ENCODE measurements at places on chromosomes 13 and 19.

DNA sequence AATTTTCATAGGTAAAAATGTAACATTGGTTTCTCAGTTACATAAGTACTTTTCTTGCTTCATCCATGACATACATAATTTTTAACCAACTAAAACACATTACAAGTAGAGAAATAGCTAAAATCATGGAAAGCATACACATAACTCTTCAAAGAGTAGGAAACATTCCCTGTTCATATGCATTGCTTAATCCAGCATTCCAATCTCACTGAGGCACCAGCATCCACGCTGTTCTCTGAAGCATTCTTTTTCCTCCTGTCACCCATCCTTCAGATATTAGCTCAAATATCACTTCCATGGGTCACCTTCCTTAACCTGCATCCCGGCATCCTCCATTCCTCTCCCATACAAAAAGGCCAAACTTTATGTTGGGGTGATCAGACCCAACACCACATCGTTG, 79.1 kb downstream of the ZNF254 start:
- peak; percentile 35 for DNase-seq

- DNase-seq = no peak
Observed at GRCh38 chr13:98496479-98496791, 80.5 kb downstream of the STK24 start.

DNA sequence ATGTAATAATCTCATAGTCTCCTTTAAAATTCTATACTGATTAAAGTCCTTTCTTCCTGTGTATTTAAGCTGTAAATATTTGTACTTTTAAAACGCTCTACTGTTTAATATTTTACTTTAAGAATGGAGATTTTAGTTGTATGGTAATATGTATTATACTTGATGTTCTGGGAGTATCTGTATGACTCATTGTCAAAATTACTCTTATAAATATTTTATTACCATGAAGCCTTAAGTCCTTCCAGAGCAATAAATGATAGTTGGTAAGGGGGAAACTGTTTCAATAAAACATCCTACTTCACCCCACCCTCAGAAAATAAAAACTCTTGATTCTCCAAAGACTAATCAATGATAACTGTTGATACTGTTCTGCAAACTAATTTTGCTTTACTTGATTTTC, 6.4 kb downstream of the PCDH9 start:
- DNase-seq = no peak

DNA sequence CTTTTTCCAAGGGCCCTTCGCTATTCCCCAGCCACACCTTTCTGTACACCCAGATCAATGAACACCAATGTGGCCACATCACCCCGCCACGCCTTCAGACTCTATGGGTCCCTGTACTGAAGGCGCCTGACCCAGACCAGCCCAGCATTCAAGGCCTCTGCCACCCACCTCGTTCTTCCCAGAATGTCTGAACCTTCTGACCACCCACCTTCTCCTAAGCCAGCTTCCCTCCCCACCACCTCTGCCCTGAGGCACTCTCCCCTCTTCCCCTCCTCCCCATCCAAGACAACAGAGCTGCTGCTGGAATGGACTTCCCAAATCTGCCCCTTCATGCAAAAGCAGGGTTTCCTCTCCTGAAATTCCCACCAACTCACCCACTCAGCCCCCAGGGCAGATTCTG, 3.3 kb upstream of the CEACAM20 start:
- no peak for DNase-seq

DNA sequence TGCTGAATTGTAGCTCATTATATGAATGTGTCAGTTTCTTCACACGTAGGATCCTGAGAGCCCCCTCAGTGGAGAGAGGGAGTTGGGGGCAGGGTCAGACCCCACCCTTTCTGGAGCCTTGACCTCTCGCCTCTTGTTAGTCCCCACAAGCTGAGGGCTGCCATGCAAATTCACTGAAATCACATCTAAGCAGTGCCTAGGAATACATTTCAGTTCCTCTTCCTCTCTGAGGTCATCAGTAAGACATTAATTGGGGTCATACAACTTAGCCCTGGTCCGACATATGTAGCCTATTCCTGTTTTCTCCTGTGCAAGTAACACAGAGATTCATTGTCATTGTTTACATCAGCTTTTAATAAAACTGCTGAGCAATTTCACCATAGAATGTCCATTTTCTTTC, 30.0 kb downstream of the MYO9B start:
- DNase-seq = no peak

- DNase-seq = no peak
Observed at GRCh38 chr19:37914908-37915307, 7.9 kb downstream of the SIPA1L3 start.

GRCh38 chr13:76522083-76522755, 364.0 kb downstream of the KCTD12 start:
- DNase-seq = peak; percentile 36

All from EL (cell line).